Stimulated activated CD8-positive, alpha-beta memory T cell treated with anti-CD3 and anti-CD28 coated beads, Interleukin-4, amount 100 ng/mL, for 48 hours (primary cell): ENCODE measurements at places on chromosomes 12 and 14.

GRCh38 chr14:70005281-70005805 lies 126.1 kb downstream of the SMOC1 start:
- DNase-seq, result no peak

DNA sequence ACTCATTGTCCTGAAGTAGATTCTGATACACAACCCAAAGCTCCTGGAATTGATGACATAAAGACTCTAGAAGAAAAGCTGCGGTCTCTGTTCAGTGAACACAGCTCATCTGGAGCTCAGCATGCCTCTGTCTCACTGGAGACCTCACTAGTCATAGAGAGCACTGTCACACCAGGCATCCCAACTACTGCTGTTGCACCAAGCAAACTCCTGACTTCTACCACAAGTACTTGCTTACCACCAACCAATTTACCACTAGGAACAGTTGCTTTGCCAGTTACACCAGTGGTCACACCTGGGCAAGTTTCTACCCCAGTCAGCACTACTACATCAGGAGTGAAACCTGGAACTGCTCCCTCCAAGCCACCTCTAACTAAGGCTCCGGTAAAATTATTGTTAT lies 63.8 kb downstream of the RAD52 start:
- no peak for DNase-seq

DNA sequence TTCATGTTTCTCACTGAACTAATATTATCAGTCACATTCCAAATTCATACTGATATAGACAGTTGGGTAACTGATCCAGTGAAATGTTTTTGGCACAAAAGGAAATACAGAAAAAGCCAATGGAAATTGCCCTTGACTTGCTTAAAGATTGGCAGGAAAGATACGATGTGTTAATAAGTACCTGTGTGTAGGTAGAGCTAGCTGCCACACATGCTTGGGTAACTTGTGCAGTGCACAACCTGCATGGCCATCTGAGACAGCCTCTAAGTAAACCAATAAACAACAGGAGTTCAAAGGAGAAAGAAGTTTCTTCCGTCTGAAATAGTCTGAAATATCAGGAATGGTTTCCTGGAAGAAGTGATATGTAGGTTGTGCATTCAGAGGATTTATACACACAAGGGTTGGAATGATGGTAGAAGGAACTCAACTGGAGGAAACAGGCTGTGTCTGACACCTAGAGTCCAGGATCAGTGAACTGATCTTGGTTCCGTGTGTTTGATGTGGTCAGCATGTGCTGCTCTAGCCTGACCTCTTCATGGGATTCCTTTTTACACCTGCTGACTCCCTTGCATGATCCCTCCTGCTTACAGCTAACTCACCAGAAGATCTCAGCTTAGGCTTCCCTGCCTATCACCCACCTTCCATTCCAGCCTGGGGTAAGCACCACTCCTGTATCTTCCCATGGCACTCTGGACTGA lies 81.4 kb upstream of the KRR1 start:
- DNase-seq, result no peak

DNA sequence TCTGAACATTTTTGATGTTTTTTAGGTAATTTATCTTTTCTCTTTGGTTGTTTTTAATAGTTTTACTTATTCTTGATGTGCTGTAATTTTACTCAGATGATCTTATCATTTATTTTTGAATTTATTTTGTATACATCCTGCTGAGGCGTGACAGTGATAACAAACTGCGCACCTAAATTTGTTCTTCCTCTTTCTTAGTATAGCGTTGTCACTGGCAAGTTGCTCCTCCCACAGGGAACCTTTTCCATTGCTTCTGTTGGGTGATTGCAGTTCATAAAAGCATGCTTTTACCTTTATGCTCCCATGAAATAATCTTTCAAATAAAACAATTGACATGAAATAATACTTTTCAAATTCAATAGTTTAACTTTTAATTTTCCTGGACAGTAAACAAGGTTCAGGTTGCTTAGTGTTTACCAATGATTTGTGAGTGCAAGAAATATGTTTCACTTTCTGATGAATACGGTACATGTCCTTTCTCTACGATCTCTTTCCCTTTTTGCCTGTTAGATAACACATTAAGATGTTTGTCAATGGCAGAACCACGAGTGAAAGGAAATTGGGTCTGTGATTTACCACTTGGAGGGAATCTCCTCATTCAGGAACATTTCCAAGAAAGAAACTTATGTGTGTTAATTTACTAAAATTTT lies 223.3 kb downstream of the CCDC91 start:
- no peak for DNase-seq

DNA sequence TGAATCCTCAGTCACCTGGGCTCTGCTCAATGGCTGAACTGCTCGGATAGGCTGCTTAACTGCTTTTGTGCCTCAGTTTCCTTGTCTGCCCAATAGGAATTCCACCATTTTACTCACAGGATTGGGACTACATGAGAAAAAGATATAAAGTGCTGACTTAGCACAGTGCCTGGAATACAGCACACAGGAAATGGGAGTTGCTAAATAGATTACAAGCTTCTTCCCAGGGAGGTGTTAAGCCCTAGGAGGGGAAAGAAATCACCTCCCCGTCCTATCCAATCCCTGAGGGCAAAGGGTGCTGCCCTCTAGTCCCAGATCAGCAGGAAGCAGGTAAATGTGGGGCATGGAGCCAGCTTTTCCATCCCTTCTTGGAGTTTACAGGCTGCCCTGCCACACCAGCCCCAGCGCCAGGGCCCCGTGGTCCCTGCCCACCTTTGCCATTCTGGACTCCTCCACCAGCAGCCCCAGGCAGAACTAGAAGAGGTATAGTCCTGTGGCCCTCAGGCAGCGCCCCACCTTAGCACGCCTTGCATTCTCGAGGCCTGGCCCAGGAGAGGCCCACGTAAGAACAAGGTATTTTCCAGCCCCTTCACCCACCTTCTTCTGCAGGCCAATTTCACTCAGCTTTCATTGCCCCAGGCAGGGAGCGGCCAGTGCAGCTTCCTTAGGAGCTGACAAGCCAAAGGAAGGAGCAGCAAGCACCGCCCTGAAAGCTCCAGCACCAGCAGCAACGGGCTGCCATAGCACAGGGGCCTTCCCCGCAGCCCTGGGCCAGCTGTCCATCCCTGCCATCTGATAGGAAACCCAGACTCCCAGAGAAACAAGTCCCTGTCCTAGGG lies 28.8 kb upstream of the RPLP0 start:
- DNase-seq, result no peak
